Activated CD4-positive, alpha-beta T cell treated with anti-CD3 and anti-CD28 coated beads for 36 hours (primary cell): ENCODE measurements at places on chromosomes 5 and 9. TPM values are rescaled to one million over a fixed set of nuclear protein-coding genes. Genes with fewer than 3 reads are reported as not detected.

The SMARCA2 gene
- total RNA-seq: 94.0 TPM

The CAMLG gene
- 19.8 TPM for total RNA-seq

DNA sequence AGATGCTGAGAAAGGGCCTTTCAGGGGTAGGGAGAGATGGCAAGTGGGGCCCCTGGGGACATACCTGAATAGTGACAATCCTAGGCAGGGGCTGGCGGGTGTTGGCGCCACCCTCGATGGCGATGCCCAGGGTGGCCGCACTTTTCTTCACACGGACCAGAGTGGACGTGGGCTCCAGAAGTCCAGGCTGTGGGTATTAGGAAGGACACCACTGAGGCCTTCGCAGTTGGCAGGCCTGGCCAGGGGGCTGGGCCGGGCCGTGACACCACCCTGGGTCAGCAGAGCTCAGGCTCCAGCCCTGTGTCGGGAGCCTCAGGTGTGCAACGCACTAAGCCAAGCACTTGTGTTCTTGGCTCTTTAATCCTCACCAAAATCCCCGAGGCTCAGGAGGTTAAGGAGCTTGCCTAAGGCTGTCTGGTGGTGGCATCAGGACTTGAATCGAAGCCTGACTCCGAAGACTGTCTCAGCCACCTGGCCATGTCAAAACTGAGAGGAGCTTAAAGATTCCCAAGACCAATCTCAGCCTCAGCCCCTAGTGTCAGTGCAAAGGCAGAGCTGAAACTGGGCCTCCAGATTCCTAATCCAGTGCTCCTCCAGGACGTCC lies 15.5 kb upstream of the AKNA start:
- no peak for DNase-seq

- DNase-seq: no peak
These were observed 966.0 kb upstream of the COX7C start for GRCh38 chr5:85651731-85652130.
